Renal pelvis (tissue), 12 donors: ENCODE measurements at places on chromosomes 6 and 20. TPM values are rescaled to one million over a fixed set of nuclear protein-coding genes. Genes with fewer than 3 reads are reported as not detected.

- DNase-seq, result no peak
Measured at GRCh38 chr6:16466800-16467553, 228.6 kb downstream of the GMPR start.

Gene SUMO4
- 1.4 TPM for polyA plus RNA-seq

DNA sequence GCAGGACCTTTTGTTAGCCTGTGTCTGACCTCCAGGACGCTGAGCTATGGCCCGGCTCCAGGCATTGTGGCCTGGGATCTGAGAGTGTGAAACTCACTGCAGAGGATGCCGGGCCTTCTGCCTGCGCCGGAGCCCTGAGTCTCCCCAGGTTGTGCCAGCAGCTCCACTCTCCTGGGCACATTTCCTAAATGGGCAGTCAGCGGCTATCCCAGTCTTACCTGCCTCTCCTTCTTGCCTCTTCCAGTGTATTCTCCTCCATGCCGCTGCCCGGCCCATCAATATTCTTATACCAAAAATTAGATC lies 397.8 kb downstream of the CDH4 start:
- no peak for DNase-seq

Gene VIP
- 1.6 TPM for polyA plus RNA-seq

GRCh38 chr20:61050336-61050890 lies 201.6 kb upstream of the CDH4 start:
- DNase-seq, result no peak

Gene PXDC1
- polyA plus RNA-seq, result 23.0 TPM

GRCh38 chr6:25042984-25043725 lies 107.4 kb upstream of the RIPOR2 start:
- DNase-seq, result no peak
